Stimulated activated CD8-positive, alpha-beta memory T cell treated with anti-CD3 and anti-CD28 coated beads, Interleukin-12 subunit alpha, Interleukin-12 subunit beta, amount 100 ng/mL, for 4 hours (primary cell): ENCODE measurements at places on chromosomes 5 and 9.

- no peak for DNase-seq
These were observed 13.7 kb downstream of the DOCK2 start for GRCh38 chr5:169650701-169651331.

GRCh38 chr5:53944981-53945380 lies 365.4 kb downstream of the ARL15 start:
- no peak for DNase-seq

- DNase-seq: no peak
These were observed 111.5 kb upstream of the CCDC152 start for GRCh38 chr5:42645138-42645537.

DNA sequence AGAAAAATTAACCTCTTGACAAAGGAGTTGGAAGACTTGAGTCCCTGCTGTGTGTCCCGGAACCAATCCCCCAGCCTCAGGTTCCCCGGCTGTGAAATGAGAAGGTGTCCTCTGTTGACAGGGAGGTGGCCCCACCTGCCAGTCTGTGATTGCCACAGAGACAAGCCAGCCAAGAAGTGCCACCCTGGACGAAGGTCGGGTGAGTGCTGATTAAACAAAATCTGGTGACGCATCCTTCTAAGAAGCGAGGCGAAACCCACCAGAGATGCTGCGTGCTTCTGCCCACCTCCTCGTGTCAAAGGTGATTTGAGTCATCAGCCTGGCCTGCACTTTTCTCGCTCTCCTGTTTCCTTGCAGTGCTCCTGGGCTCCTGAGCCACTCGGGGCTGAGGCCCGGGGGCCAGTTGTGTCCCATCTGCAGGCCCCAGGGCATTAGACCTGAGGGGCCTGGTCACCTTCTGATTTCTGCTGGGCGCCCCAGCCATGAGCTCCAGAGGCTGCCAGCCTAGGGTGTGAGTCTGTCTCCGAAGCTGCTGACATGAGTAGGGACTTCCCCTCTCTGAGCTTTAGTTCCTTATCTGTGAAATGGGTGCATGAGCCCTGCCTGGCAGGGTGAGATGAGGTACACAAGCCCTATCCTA lies 28.7 kb downstream of the NEK6 start:
- peak; percentile 25 for DNase-seq

DNA sequence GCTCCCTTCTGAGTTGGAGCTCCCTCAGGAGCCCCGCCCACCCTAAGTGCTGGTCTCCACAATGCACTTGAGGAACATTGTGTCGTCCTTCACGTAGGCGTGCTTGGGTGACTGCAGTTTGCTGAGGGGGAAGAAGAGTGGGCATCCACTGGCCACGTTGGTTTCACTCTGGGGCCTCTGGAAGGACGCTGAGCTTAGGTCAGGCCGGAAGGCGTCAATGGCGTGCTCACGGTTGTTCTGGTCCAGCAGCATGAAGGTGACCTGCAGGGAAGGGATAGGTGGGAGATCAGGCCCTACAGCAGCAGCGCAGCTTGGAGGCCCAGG lies 21.7 kb downstream of the TRAF1 start:
- no peak for DNase-seq

DNA sequence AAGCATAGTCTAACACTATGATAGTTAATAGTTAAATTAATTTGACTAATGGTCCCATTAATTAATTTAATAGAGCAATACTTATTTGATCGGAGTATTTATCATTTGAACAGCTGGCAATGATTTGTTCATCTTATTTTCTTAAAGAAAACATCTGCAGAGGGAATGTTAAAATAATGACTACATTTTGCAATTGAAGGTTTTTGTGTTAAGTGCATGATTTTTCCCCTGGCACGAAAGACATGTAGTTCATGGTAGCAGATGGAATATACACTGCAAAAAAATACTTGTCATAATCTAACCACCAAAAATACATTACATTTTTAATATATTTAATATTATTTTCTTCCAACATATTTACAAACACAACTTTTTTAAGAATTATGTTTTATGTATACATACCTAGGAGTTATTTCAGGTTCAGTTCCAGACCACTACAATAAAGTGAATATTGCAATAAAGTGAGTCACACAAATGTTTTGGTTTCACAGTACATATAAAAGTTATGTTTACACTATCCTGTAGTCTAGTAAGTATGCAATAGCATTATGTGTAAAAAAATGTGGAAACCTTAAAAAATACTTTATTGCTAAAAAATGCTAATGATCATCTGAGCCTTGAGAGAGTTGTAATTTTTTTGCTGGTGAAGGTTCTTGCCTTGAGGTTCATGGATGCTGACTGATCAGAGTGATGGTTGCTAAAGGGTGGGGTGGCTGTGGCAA lies 292.6 kb upstream of the DAB2 start:
- DNase-seq: no peak

DNA sequence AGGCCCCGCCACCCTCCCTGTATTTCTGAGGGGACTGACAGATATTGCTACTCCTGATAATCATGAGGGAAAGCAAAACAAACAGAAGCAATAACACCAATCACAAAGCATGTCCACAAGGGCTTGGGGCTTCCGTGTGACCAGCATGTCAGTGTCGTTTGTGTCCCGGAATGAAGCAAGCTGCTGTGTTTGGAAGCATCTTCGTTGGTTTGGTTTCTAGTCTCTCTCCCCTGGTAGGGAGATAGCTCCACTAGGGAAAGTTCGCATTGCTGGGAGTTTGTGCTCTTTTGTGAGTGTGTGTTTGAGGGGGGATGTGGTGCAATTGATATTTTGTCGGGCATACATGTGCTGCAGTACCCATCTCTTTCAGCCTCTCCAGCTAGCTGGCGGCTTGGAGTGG lies 1.4 kb downstream of the GRIA1 start:
- no peak for DNase-seq

- DNase-seq: no peak
These were observed 25.8 kb downstream of the DBH start for GRCh38 chr9:133661846-133662540.

DNA sequence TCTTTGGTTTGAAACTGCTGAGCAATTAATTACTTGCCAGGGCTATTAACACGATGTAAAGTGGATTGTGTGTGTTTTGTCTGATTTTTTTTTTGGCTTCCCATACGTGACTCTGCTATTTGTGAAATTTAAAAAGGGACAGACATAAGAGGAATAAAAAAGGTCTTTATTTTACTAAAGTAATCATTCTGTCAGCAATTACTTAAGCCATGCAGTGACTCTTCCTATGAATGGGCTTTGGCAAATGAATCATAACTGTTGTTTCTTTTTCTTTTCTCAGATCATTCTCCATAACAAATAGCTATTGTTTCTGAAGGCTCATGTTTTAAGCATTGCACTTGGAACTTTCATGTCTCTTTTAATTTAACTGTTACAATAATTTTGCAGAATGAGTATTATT lies 461.3 kb upstream of the RORB start:
- DNase-seq: no peak

GRCh38 chr5:113053511-113053995 lies 77.0 kb downstream of the DCP2 start:
- no peak for DNase-seq

GRCh38 chr5:129057329-129057728 lies 37.2 kb upstream of the ISOC1 start:
- DNase-seq: no peak

DNA sequence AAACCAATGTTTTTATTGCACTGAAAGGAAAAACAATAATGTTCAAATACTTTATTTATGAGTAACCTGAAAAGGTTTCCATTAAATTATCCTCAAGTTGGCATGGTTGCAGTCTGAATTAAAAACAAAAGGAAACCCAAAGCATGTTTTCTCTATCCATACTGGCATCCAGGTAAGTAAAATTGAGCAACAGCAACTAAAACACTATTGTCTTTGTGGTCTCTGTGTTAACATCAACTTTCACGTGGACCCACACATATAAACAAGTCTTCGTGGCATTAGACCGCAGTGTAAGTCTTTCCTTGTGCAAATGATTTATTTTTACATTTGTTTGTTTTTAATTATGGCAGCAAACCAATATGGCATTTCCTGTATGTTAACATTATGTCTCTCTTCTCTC lies 757.6 kb downstream of the SEMA5A start:
- DNase-seq: no peak

DNA sequence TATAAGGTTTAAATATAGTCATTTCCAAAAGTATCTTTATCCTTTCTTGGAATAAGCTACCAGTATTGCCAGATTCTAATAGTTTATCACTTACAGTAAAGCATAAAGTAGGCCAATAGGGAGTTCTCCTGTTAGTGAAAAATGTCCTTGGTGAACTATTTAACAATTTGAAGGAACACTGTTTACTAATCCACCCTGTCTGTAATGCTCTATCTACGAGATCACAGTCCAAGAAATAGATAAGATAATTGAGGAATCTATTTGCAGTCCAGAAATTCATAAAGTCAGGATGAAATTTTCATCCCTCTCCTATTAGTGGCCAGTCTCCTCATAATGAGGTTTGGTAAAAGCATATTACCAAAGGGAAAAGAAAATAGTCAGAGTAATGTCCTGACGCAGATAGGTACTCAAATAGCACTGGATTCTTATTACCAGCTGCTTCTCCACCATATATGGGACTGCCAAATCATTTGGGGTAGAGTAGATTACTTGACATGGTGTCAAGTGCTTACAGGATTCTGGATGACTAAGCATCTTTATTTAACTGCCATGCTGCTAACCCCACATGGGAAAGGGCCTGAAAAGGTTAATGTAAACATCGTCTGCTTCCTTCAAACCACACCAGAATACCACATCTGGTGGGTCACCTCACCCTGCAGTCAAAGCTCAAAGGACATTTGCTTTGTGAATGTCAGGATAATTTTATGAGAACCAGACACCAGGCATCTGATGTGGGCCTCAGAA lies 808.1 kb downstream of the EFNA5 start:
- DNase-seq: no peak

DNA sequence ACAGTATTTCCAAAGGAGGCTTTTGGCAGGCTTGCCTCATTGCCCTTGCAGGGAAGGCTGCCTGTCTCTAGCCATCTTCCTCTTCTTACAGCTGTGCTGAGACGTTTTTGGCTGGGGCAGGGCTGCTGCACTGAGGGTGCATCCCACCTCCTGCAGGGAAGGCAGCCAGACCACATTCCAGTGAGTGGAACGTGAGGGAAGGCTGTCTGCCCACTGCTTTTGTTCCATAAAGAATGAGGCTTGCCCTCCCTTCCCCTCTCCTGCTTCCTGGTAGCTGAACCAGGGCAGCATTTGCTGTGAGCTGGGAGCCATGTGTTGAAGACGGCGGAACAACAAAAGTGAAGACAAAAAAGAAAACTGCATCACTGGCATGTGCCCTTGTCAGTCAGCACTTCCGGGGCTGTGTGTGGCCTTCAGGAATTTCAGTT lies 16.8 kb downstream of the MGAT1 start:
- DNase-seq: no peak

- no peak for DNase-seq
These were observed 100.2 kb upstream of the IL12B start for GRCh38 chr5:159430361-159431012.

GRCh38 chr5:176470539-176470938 lies 22.4 kb downstream of the FAF2 start:
- DNase-seq: no peak

DNA sequence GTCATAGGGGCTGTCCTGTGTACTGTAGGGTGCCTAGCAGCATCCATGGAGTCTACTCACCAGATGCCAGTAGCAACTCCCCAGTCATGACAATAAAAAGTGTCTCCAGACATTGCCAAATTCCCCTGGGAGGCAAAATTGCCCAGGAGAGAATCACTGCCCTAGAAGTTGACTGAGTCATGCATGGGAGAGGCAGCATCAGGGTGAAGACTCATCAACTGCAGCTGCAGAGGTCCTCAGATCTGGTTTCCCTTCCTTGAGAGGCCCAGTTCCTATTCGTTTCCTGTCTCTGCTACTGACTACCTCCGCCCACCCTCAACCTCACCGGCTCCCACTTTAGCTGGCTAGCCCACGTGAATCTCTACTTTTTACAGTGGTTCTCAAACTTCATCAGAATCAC lies 88.6 kb upstream of the AGXT2 start:
- no peak for DNase-seq

- DNase-seq: no peak
These were observed 340.1 kb upstream of the PRR16 start for GRCh38 chr5:120124031-120124430.

DNA sequence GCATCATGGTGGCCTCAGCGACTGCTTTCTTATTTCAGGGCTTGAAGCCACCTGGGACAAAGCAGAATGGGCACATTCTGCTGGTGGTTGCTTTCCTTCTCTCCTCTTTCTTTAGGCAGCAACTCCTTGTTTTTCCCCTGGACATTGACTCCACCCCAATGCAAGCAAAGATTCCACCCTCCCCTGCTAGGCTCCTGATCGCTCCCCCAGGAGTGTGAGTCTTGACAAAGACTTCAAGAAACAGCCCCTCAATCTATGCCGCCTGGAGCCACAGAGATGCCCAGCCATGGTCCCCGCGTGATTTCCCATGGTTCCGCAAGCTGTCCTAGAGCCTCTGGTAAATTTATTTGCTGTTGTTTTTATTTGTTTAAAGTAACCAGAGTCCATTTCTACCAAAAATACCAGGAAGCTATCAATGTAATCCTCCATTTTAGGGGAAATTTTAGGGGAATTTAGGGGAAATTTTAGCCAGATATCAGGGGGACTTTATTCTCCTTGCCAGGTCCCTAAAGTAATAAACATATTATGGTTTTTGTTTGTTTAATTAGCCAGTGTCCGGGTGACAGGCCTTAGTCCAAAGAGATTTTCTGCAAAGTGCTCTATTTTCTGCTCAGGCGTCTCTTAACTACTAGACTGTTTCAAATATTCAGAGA lies 2.3 kb downstream of the KCNMB1 start:
- no peak for DNase-seq

- no peak for DNase-seq
These were observed 11.5 kb upstream of the GDNF start for GRCh38 chr5:37851305-37851704.

GRCh38 chr5:176875783-176876505 lies 23.2 kb downstream of the HK3 start:
- no peak for DNase-seq

- DNase-seq: no peak
These were observed 31.7 kb downstream of the GSN start for GRCh38 chr9:121299467-121300282.

DNA sequence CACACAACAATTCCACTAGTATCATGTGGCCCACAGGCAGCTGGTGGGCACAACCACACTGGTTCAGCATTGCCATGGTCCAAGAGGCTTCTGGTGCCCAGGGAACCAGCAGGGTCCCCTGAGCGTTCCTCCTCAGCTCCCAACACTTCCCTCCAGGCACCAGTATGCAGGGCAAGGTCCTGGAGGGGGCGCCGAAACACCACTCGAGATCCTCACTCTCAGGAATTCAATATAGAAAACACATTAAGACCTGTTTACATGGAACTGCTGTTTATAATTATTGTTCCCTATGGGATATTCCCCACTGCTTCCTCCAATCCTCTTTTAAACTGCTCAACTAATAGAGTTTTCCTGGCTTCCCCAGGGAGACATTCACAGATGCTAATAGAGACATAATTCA lies 91.9 kb upstream of the GABRP start:
- DNase-seq: no peak
